ENCODE measurements at places on chromosomes 16 and 17.
A peak's percentile ranks its signal among the peaks of the same experiment; 100 is the strongest.

DNA sequence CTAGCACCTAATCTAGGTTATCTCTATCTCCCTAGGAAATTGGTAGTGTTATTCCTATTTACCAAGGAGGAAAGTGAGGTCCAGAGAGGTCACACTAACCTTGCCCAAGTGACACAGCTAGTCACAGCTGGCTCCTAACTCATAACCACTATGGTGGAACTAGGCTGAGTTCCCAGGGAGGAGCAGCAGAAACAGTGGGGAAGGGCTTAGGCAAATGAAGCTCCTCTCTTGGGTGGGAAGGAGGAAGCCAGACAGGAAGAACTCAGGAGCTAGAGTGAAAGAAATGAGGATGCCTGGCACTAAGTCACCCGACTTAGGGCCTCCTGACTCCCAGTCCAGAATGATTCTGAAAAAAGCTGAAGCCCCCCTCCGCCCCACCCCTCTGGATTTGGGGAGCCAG, 34.5 kb downstream of the PSME3IP1 start:
- DNase-seq, result no peak

DNA sequence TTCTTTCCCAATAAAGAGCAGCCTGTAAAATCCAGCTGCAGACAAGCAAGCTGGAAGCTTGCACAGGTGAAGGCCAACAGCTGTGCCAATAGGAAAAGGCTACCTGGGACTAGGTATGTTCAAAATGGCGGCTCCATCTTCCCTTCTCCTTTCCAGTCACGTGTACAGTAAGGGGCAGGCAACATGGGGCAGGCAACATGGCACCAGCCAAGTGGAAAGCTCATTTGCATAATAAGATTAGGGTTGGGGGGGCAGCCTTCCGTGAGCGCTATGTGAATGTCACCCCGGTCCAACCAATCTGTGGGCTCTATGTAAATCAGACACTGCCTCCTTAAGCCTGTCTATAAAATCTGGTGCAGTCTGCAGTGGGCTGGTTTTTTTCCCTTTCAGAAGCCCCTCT, 31.3 kb downstream of the TVP23A start:
- DNase-seq, result no peak

- peak; percentile 40 for DNase-seq
Observed at GRCh38 chr17:39617446-39618245, 9.1 kb upstream of the PPP1R1B start.

DNA sequence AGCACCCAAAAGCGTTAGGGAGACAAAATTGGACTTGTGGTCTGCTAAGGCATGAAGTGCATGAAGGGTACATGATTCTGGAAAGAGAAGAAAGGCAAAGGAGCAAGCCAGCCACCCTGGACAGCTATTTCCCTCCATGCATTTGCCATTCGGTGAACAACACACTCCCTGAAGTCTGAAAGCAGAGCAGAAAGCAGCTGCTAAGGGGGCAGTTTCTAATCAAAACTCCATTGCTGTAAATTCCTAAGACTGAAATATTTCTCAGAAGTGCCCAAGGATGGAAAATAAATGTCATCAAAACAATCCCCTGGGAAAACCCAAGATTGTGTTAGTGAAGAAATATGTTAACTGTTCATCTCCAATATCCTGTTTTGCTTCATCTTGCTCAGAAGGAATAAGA, 44.3 kb downstream of the PMP22 start:
- DNase-seq, result no peak

DNA sequence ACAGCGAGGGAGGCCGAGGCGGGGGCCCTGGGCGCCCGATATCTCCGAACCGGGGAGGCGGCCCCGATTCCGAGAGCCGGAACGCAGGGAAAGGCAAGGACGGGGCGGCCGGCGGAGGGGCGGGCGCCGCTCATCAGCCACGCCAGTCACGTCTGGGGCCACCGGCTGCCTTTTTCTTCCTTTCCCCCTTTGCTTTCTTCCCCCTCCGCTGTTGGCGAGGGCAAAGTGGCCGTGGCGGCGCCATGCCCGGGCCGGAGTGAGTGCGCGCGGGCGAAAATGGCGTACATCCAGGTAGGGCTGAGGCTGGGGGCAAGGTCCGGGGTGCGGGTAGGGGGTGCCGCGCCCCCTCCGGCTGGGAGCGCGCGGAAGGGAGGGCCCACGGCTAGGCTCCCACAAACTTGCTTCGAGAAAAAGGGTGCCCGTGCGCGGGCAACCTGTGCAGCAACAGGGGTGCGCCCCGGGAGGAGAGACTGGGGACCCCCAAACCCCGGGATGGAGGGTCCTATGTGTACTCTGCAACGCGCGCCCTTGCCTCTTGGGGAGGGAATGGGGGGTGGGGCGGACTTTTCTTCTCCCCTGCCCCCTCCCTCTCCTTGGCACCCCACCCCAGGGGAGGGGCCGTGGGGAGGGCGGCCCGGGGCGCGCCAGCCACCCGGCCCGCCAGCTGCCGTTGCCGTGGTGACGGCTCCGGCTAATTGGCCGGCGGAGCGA, 486 bp downstream of the SYT17 start:
- no peak for DNase-seq

DNA sequence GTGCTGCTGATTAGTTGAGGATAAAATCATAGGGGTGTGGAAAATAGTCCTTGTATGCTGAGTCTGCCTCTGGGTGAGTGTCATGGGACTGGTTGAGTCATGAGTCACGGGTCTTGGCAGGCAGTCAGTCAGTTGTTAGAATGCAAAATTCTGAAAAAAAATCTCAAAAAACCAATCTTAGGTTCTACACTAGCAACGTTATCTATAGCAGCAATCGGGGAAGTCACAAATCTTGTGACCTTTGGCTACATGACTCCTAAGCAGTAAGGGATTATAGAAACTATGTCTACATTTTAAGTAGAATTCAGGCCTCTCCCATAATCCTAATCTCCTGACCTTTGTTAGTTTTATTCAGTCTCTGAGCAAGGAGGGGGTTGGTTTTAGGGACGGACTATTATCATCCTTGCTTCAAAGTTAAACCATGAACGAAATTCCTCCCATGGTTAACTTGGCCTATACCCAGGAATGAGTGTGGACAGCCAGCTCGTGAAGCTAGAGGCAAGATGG, 18.0 kb upstream of the PMFBP1 start:
- no peak for DNase-seq

Measured in T-cell (primary cell).